ENCODE measurements at places on chromosomes 5 and 9. TPM values are rescaled to one million over a fixed set of nuclear protein-coding genes. Genes with fewer than 3 reads are reported as not detected.

- no peak for DNase-seq
Measured at GRCh38 chr5:38434966-38435705, 121.3 kb downstream of the LIFR start.

- DNase-seq: peak; percentile 83
Measured at GRCh38 chr5:50440651-50441492, at the start of gene EMB. EMB (minus strand) TSS chr5:50441288; CDS start chr5:50441151, 137 bp downstream.

- DNase-seq: no peak
Measured at GRCh38 chr9:37200433-37201005, 80.1 kb downstream of the ZCCHC7 start.

- DNase-seq: no peak
Measured at GRCh38 chr5:137800700-137801411, 46.7 kb upstream of the HNRNPA0 start.

DNA sequence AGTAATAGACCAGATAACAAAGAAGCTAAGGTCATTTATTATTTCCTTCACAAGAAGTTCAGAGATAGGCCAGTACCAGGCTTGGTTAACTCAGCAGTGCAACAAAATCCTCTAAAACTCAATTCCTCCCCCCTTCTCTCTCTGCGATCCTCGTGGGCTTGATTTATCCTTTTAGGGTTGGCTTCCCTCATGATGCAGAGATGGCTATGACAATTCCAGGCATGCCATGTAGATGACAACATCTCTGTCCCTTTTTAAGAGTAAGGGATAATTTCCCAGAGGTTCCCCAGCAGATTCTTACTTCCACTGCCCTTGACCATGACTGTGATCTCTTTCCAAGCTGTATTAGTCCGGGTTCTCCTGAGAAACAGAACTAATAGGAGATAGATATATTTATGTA lies 28.7 kb upstream of the DAP start:
- no peak for DNase-seq

- DNase-seq: no peak
Measured at GRCh38 chr5:143664623-143665022, 147.3 kb upstream of the HMHB1 start.

GRCh38 chr9:22528485-22528884 lies 81.9 kb downstream of the DMRTA1 start:
- DNase-seq: no peak

DNA sequence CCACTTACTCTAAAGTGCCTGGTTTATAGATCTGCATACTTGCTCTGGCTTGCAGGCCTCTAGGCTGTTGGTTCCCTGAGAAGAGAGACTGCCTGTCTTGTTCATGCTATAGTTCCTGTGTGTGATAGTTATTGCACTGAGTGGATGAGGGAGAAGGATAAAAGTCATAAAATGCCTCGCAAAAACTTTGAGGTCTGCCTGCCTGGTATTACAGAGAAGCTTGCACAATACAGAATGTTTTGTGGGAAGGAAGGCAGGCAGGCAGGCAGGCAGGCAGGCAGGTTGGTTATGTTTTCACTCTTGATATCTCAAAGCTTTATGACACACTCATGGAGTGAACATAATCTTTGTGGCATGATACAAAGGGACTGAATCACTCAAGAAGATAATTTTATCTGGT lies 287.1 kb downstream of the SLIT3 start:
- no peak for DNase-seq

GRCh38 chr5:157471709-157472108 lies 11.7 kb downstream of the NIPAL4 start:
- peak; percentile 28 for DNase-seq

GRCh38 chr5:150510460-150511263 lies 2.7 kb downstream of the NDST1 start:
- no peak for DNase-seq

- no peak for DNase-seq
Measured at GRCh38 chr9:96160866-96161265, 141.1 kb downstream of the HSD17B3 start.

DNA sequence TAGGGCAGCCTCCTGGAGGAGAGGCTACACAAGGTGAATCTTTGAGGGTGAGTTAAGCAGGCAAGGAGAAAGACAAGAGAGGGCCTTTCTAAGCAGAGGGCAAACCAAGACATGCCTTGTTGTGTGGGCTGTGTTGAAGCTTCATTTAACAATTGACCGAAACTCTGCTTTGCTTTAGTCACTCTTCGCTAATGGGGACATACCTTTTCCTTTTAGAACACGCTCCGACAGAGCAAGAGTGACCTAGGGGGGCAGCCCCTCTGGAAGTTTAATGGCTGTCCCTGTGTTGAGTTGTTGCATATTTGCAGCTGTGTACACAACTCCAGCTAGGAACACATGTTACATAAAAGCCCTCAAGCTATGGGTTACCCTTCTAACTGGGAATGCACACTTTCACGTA lies 218.1 kb upstream of the WWC1 start:
- no peak for DNase-seq

DNA sequence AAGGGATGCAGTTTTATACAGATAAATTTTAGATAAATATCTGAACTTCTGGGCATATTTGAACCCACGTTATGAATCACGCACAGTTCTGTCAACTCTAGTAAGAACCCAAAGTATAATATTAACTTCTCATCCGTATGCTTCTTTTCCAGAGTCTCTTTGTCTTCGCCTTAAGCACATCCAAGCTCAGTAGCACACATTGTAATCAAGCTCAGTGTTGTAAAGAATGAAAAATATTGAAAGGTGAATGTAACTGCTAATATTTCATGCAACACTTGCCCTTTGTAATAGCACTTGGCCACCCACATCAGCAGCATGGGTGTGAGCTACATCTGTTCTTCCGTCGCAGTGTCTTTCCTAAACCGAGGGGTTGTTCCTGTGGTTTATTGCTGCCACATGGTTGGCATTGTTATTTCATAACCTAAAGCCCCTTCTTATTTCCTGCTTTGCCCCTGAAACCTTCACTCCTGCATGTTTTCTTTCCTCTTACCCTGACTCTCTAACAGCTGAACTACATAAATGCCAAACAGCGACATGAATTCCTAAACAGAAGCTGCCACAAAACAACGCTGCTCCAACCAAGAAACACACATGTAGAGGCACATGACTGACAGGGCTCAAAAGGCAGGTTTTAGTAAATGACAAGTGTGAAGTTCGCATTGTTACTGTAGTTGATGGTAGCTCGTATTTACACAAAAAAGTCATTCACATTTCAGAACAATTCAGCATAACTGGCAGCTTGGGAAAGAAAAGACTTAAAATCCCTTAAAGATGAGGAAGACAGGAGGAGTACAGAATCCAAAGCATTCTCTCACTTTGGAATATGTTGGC lies 190.1 kb upstream of the MEF2C start:
- no peak for DNase-seq

- DNase-seq: no peak
Measured at GRCh38 chr9:90368241-90368640, 274.4 kb downstream of the DIRAS2 start.

DNA sequence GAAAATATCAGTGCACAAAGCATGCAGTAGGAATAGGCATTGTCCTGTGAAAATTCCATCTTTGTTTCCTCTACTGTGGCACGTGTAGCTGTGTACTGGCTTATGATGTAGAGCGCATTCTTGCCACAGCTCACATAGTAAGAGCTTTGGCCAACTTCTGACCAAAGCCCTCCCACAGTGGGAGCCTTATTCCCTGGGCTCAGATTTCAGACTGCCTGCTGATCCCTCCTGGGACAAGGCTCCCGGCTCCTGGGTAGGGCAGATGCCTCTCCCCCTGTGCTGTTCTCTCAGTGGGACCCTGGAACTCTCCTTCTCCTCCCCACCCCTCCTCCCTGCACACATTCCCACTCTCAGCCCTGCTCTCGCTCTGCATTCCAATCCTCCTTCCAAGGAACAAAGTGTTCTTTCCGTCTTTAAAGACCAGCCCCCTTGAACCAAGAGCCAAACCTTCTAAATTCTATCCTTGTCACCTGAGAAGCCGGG lies 17.5 kb downstream of the LCP2 start:
- no peak for DNase-seq

DNA sequence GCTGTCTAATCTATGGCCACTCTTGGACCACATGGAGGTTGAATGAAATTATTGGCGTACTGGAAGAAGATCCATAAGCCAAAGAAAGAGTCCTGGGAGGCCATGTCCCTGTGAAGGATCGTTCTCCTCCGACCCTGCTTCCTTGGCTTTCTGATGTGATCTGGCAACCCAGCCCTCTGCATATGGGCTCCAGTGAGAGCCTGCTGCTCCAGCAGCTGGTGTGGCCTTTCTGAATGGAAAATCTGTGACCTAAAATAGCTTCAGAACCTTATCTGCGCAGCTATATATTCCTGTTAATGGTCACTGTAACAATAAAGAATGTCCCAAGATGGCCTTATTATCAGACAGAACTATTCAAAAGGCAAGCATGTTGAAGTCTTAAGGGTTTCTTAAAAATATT lies 40.2 kb upstream of the PHF2 start:
- no peak for DNase-seq

- no peak for DNase-seq
Measured at GRCh38 chr5:89673019-89673418, 736.5 kb downstream of the CETN3 start.

- no peak for DNase-seq
Measured at GRCh38 chr9:87214991-87215390, 267.7 kb upstream of the GAS1 start.

DNA sequence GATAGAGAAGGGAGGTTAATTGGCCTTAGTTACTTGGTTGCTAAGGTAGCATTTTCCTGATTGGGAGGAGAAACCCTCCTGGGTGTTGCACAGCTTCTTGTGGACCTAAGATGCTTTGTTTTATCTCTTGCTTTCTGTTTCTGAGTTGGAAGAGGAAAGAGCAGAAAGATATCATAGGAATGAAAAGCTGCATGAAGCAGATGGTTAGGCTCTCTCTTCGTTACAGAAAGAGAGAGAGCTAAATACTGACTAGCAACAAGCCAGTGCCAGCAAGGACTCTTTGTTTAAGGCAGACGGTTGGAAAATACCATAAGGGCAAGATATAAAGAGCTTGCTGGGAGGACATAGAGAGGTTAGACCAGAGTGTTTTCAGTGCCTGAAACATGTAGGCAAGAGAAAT lies 103.1 kb downstream of the ATG10 start:
- no peak for DNase-seq

- DNase-seq: no peak
Measured at GRCh38 chr9:85508616-85509015, 233.1 kb downstream of the AGTPBP1 start.

- DNase-seq: no peak
Measured at GRCh38 chr9:127545196-127546124, 66.6 kb upstream of the STXBP1 start.

DNA sequence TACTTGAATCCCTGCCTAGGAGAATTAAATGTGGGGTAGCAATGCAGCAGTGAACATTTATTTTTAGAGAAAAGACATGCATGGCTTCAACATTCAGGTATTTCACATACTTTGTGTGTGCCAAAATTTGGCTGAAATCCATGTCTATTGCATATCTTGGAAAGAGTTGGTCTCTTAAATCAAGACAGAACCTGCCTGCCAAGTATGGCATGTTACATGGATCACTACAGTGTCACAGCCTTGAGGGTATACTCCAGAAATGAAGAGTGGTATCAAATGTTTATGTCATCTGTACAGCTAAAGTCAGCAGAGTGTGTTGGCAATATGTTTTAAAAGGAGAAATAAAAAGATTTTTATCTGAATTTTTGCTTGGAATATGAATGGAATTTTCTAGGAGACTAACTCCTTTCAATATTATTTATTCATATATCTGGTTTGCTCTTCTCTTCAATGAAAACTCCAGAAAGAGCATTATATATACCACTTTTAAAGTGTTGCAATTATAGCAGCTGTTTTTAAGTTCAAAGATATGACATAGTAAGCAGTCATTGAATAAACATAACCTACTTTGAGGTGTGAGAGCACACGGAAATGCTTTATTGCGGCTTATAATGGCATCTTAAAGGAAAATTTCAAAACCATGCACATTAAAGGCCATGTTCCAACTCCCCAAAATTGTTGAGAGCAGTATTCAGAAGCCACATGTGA lies 95.4 kb upstream of the MINAR2 start:
- DNase-seq: no peak

- no peak for DNase-seq
Measured at GRCh38 chr9:75438716-75439115, 350.4 kb downstream of the OSTF1 start.

DNA sequence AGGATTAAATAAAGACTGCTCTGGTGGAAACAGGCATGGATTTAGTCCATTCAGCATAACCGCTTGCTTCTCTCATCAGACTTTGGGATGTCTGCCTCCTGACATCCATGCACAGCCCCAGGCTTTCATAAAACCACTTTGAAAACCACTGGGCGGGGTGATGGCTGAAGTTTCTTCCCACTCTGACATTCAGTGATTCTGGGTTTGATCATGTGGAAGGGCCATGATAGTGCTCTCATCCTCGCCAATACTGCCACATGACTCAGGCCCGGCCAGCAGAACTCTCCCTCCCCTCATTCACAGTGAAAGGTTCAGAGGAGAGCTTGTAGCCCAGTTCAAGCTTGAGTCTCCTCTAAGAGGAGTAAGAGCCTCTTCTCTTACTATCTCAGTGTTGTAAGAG lies 29.6 kb upstream of the GLRA1 start:
- no peak for DNase-seq

DNA sequence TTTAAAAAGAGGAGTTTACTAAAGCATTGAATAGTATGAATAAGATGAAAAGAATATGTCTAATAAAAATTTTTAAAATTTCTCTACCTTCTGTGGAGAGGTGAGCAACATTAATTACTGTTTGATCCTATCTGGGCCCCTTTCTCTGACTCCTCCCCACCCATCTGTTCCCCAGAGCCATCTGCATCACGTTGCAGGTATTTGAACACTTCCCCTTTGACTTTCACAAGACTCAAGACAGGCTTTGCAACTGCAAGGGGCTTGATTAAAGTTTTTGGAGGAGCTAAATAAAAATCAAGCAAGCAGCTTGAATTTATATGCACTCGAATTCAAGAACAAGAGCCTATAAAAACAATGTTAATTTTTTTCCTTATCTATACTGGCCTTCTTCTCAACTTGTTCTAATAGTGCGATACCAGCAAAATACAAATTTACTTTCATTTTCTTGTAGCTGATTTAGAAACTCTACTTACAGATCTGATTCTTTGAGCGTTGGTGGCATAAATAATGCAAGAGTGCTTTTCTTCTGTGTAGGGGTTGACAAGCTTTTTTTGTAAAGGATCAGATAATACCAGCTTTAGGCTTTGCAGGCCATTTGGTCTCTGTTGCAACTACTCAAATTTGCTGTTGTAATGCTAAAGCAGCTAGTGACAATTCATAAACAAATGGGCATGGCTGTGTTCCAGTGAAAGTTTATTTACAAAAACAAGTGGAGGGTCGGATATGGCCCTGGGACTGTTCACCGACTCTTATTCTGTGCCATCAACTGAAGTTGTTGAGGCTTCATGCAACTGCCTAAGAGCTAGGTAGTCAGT lies 21.2 kb downstream of the TXNDC8 start:
- DNase-seq: peak; percentile 10

Gene PFN3
- not detected for total RNA-seq

Gene FGF10
- total RNA-seq: not detected

Gene IL4
- total RNA-seq: not detected

Gene PCDHA4
- not detected for total RNA-seq

Gene KIF12
- total RNA-seq: not detected

Gene CAMK2A
- not detected for total RNA-seq

Gene ANXA1
- 106 TPM for total RNA-seq

Gene C9orf153
- 0.12 TPM for total RNA-seq

Gene LAMC3
- total RNA-seq: 0.27 TPM

Gene TRIM36
- not detected for total RNA-seq

Gene HOMER1
- 2.6 TPM for total RNA-seq

Gene FAXDC2
- not detected for total RNA-seq

Gene MCIDAS
- not detected for total RNA-seq

Gene SPINK6
- not detected for total RNA-seq

Gene SPATA6L
- 0.42 TPM for total RNA-seq

Data from activated CD4-positive, alpha-beta T cell treated with anti-CD3 and anti-CD28 coated beads, Interleukin-2, amount 10 ng/mL, durations not matched to agents 7 days and 5 days (primary cell).